ENCODE measurements at places on chromosomes 3 and 15.

DNA sequence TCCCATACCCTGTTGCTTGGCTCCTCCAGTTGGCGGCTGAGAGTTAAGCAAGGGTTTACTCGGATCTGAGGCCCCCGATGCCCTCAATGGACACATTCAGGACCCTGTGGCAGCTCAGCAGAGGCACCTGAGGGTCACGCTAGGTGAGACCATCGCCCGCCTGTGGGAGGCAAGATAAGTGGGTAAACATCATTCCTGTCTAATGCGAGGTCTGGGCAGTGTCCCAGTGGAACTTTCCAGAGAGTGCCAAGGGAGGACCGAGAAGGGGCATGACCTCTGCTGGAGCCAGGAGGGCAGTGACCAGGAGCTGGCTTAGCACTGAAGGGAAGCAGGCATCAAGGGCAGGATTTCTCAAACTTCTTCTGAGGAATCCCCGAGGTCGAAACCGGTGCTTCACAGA lies 65.4 kb upstream of the SEC61A1 start:
- DNase-seq, result no peak

DNA sequence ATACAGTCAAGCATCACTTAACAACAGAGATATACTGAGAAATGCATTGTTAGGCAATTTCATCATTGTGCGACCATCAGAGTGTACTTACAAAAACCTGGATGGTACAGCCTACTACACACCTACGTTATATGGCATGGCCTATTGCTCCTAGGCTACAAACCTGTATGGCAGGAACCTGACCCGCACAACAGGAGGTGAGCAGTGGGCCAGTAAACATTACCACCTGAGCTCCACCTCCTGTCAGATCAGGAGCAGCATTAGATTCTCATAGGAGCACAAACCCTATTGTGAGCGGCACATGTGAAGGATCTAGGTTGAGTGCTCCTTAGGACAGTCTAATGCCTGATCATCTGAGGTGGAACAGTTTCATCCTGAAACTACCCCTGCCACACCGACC lies 89.7 kb downstream of the SCAPER start:
- DNase-seq, result no peak

- DNase-seq, result no peak
These were observed 33.9 kb upstream of the HHATL start for GRCh38 chr3:42736531-42736930.

DNA sequence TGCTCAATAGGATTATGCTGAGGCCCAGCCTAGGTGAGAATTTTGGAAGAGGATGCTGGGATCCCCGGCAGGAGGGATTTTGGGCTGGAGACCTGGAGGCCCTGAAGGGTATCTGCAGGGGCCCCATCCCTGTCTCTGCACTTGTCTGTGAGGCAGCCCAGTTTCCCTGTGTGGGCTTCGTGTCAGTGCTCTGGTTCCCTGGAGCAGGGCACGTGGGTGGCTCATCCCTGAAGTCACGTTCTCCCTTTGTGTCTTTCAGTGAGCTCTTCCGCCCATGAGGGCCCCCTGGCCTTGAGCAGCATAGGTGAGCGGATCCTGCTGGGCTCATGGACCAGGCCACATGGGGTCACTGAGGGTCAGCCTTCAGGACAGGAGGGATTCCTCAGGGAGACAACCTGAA lies 217.9 kb downstream of the SNRPN start:
- no peak for DNase-seq

DNA sequence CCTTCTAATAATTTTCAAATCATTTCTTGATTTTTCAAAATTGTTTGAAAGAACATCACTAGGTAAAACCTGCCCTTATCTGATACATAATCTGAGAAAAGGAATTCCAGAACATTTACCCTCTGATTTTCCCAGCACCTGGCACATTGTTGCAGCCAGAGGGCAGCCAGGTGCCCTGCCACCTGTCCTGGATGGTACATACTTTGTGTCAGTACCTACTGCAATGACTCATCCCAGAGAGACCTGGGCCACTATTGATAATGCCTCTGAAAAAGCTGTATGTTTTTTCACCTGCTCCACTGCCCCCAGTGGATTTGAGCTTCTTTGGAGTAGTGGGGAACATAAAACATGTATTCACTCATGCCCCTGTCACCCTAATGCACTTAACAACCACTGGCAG lies 648.9 kb upstream of the GBE1 start:
- no peak for DNase-seq

DNA sequence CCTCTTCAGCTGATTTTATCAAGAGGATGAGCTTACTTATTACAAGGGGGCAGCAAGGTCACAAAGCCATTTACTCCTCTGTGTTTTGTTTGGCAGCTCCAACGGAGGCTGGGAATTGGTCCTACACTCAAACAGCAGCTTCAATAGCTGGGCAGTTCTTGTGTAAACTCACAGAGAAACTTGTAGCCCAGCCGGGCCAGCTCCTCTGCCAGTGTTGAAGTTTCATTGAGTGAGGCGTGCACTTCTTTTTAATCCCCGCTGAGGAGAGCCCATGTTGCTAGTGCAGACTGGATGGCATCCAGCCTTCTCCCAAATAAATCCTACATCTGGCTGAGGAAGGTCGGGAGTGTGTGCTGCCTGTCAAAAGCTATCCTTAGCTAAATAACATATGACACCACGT lies 59.5 kb downstream of the BFSP2 start:
- no peak for DNase-seq

DNA sequence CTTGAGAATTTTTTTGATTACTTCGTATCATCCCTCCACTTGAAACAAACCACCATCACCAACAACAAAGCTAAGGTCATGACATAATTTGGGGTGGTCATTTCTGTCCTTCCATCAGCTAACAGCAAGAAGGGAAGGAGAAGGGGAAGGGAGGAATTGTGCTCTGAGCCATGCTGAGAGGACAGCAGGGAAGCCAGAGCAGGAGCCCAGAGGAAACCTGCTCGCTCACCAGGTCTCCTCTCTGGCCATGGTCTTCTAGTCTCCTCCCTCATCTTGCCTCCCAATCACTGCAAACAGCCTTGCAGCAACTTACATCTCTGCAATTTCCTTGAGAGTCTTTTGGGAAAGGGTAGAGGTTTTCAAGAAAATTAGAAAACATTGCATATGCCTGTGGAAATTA lies 196.7 kb downstream of the SSR3 start:
- DNase-seq, result no peak

- no peak for DNase-seq
These were observed 21.4 kb upstream of the PIAS1 start for GRCh38 chr15:68032672-68033071.

- DNase-seq, result no peak
These were observed 31.4 kb upstream of the RARB start for GRCh38 chr3:25396686-25397085.

DNA sequence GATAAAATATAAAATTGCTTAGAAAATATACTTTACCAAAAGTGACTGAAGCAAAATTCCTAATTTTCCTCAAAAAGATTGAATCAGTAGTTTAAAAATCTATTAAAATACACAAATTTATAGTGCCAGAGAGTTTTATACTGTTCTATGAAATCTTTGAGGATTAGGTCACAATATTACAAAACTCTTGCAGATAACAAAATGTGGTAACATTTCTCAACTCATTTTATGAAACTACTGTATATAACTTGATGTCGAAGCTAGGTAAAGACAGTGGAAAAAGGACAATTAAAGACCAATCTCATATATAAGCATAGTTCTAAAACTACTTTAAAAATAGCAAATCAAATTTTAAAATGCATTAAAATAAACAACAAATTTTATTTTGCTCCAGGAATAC lies 15.9 kb downstream of the VEPH1 start:
- DNase-seq, result no peak

GRCh38 chr15:63035253-63035652 lies 7.3 kb upstream of the TPM1 start:
- no peak for DNase-seq

GRCh38 chr3:67461667-67462142 lies 192.7 kb downstream of the SUCLG2 start:
- no peak for DNase-seq

DNA sequence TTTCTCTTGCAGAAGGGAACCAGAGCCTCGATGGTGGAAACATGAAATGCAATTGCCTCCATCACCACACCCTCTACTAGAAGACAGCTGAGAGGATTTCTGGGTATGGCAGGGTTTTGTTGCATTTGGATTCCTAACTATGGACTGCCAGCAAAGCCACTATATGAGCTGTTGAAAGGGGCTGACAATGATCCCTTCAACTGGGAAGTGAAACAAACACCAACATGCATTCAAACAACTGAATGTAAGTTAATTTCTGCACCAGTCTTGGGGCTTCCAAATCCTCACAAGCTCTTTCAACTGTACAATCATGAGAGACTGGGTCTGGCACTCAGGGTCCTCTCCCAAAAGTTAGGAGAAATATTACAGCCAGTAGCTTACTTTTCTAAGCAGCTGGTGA lies 116.7 kb upstream of the PLCL2 start:
- no peak for DNase-seq

DNA sequence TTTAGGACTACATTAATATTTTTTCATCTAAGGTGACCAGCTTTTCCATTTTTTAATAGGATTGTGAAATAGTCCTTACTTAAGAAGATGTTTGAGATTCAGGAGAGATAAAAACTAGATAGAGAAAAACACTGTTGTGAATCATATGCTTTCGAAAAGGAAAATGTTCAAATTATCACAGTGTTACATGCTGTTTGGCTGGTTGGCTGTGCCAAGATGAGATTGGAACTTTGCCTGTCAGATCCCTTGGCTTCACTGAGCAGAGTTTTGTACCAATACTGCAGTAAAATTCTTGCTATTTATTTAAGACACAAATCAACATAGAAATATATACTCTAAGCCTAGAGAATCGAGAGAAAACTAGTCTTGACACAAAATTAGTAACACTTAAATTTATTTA lies 117.2 kb downstream of the OXSM start:
- DNase-seq, result no peak

DNA sequence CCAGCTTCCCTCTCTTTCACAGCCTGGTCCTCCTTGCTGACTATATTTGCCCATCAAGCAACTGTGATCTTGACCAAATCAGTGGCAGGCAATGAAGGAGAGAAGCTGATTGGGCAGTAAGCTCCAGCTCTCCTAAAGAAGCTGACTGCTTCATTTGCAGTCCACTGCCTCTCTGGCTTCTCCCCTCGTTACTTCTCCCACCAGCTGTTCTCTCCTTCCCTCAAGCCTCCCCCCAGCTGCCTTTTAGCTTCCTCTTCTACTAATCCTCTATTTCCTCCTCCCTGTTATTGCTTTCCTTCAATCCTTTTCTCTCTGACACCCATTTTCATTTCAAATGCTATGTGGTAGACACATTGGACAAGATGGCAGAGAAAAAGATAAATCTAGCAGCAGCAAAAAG lies 474.7 kb upstream of the UBE2E2 start:
- no peak for DNase-seq

DNA sequence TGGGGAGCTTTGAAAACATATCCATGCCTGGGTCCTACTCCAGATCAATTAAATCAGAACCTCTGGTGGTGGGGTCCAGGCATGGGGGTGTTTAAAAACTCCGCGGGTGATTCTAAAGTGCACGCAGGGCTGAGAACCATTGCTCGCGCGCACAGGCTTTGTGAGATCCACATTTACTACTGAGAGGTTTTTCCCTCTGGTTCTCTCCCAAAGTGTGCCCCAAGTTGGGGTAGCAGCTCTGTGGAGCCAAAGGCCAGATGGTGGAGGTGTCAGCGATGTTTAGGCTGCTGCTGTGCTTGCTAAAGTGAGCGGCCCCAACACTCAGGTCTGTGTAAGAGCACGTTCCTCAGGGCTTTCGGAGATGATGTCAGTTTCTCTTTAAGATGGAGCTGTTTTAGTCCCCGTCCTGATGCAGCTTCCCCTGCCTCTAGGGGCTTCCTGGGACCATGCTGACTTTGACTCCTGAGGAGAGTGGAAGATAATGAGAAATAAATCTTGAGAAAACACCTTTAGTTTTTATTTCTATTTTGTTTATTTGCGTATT lies 13.4 kb upstream of the MAGEF1 start:
- DNase-seq, result no peak

GRCh38 chr3:110165370-110165743 lies 828.0 kb upstream of the DPPA4 start:
- DNase-seq, result no peak

DNA sequence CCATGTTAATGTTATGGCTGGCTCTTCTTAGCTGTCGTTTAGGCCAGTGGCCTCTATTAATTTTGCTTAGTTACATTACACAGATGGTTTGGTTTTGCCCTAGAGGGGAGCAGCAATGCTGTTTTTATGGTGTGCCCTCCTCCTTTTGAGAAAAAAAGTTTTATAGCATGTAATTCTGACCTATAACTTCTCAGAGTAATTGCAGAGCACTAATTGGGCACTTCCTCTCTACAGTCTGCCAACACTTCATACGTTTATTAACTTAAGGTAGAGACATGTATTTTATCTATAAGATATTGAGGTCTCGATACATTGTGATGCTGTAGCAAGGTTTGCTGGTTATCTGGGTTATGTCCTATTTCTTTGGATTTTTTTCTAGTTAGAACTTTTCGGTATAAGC lies 12.2 kb downstream of the SLC25A26 start:
- no peak for DNase-seq

DNA sequence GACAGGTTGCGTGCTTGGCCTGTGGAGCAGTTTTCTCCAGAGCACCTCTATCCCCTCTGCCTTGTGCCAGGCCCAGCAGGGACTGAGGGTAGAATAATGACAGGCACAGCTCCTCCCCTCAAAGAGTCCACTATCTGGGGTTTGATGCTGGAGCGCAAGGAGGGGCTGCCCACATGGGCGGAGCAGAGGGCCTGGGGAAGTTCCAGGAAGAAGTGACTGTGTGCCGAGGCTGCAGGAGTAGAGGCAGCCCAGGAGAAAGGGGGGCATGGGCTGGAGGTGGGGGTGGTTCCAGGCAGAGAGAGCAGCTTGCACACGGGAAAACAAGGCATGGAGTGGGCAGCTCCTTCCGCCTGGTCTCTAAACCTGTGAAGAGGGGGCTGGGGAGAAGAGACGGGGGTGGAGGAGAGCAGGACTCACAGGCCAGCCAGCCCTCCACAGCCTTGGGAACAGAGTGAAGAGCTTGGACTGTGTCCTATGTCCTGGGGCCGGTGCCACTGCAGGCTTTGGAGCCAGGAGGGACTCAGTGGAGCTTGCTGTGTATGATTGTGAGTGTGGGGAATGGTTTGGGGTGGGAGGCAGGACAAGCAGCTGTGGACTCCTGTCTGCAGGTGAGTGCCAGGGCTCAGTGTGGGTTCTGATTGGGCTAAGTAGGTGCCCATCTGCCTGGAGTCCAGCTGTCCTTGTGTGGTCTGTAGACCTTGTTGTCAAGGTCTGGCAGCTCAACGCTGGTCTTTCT lies 48.1 kb downstream of the APBA2 start:
- DNase-seq, result no peak

- DNase-seq, result no peak
These were observed 329.5 kb downstream of the MFSD1 start for GRCh38 chr3:159131376-159131775.

Data from stimulated activated CD4-positive, alpha-beta T cell treated with anti-CD3 and anti-CD28 coated beads, Interleukin-15, amount 100 ng/mL, for 1 hour (primary cell).